ENCODE measurements at places on chromosomes 5 and 9. TPM values are rescaled to one million over a fixed set of nuclear protein-coding genes. Genes with fewer than 3 reads are reported as not detected.

CDC20B gene
- 0.20 TPM for total RNA-seq

NR2F1 gene
- 162 TPM for total RNA-seq

TRIM41 gene
- 47.6 TPM for total RNA-seq

DNA sequence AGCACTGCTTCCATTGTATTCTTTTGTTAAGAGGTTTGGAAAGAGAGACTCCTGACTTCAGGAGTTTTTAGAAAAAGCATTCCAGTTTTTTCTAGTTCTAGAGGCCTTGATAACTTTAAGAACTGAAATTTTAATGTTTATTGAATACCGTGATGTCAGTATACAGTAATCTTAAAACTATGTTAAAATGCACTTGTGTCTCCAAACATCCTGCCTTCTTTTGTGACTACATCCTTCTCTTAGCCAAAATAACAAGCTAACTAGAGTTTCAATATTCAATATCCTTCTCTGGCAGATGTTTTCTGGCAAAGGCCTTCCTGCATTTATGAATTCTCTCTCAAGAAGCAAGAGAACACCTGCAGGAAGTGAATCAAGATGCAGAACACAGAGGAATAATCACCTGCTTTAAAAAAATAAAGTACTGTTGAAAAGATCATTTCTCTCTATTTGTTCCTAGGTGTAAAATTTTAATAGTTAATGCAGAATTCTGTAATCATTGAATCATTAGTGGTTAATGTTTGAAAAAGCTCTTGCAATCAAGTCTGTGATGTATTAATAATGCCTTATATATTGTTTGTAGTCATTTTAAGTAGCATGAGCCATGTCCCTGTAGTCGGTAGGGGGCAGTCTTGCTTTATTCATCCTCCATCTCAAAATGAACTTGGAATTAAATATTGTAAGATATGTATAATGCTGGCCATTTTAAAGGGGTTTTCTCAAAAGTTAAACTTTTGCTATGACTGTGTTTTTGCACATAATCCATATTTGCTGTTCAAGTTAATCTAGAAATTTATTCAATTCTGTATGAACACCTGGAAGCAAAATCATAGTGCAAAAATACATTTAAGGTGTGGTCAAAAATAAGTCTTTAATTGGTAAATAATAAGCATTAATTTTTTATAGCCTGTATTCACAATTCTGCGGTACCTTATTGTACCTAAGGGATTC is 43.1 kb downstream of the NDFIP1 start:
- peak; percentile 58 for DNase-seq

- DNase-seq, result no peak
Measured at GRCh38 chr9:137988051-137988450, 110.5 kb downstream of the CACNA1B start.

- DNase-seq, result no peak
Measured at GRCh38 chr5:116032991-116033390, 719 bp downstream of the ARL14EPL start.

DNA sequence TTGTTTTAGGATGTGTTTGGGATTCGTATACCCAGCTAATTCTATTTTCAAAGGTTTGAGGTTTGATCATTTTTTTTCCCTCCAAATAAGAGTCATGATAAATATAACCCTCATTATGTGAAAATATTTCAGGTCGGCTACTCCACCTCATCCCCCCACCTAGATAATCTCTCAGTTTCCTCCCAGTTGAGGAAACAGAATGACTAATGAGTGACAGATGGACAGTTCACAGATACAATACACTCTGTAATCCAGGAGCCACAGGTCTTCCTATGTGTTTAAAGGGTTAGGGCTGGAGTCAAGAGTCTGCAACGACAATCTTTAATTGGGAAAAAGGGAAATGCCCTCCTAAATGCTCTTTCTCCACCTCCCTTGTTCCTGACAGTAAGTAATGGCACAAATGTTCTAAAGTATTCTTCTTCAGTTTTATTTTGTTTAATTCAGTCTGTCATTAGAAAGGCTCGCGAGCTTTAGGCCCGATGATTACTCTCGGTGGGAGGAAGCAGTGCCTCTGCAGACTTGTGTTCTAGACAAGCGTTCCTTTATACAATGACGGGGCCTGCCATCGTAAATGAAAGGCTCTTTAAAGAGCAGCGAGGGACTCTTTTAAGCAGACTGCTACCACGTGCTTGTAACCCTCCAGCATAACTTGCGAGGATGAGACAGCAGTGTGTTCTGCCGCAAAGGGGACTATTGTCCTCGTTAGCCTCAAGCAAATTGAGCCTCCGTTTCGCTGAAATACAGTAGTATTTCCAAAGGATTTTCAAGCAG is 69.0 kb downstream of the MEF2C start:
- DNase-seq, result no peak

GRCh38 chr9:22742401-22742800 is 295.8 kb downstream of the DMRTA1 start:
- no peak for DNase-seq

GRCh38 chr9:107898761-107899160 is 409.2 kb upstream of the KLF4 start:
- no peak for DNase-seq

DNA sequence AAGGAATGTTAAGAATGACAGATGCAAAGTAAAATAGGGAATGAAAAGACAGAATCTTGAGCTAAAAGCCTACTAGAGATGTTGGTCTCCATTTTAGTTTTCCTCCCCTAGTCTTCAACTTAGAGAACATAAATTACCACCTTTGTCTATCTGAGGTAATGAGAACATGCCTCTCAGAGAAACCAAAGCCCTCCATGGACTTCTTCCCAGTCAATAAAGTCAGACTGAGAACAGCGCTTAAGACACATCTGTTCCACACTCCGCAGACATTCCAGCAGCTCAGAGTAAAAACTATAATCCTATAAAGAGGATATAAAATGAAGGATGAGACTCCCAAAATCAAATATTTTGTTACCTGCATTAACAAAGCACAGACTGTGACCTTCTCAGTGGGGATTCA is 79.2 kb downstream of the DPYSL3 start:
- no peak for DNase-seq
